Fibroblast of lung (primary cell): ENCODE measurements at places on chromosomes 2 and 18. TPM values are rescaled to one million over a fixed set of nuclear protein-coding genes. Genes with fewer than 3 reads are reported as not detected.

Gene KIDINS220
- 91.7 and 110 TPM in 2 replicates for total RNA-seq

DNA sequence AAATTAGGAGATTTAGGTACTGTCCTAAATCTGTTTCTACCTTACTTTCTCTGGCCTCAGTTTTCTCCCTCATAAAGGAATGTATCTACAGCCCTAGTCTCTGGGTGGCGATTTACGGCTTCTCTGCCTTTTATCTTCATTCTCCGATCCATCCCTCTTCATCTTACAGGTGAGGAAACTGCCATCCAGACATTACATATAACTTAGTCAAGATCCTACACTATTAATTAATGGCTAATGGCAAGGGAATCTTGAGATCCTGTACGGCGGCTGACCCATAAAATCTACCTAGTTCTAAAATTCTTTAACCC lies 386 bp upstream of the YIPF4 start:
- no peak for DNase-seq

- no peak for DNase-seq
Observed at GRCh38 chr2:231084565-231084964, 27.9 kb downstream of the PSMD1 start.

Gene KLHL30
- total RNA-seq = 0.26 and 1.2 TPM in 2 replicates

- no peak for DNase-seq
Observed at GRCh38 chr18:2538236-2538635, 33.1 kb downstream of the METTL4 start.

GRCh38 chr2:82239176-82239575 lies 1934.6 kb upstream of the LRRTM1 start:
- DNase-seq = no peak

DNA sequence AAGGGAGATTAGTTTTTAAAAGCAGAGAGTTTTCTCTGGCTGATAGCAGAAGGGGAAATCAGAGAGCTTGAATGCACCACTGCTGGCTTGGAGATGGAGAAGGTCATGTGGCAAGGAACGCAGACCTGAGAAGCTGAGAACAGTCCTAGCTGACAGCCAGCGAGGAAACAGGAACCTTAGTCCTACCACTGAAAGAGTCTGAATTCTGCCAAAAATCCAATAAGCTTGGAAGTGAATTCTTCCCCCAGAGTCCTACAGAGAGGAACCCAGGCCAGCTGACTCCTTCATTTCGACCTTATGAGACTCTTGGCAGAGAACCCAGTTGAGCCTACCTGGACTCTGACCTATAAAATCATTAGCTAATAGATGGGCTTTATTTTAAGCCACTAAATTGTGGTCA lies 371.9 kb upstream of the TNP1 start:
- no peak for DNase-seq

DNA sequence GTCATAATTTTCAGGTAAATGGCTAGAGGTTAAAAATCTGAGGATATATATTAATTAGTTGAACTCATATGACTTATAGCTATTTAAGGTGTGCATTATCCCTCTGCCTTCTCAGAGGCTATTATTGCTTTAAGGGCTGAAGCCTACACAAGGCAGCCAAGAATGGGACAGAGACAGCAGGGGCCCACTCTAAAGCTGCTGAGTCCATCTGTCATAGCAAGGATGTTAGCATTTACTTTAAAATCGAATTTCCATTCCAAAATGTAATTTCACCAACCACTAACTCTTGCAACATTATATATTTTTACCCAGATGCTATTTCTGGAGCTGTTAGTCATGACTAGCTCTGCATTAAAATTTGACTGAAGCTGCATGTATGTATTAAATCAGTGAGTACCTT lies 236.3 kb upstream of the FSIP2 start:
- DNase-seq = no peak

Gene FBXO48
- 0.26 and 0.33 TPM in 2 replicates for total RNA-seq

Gene CD302
- 9.4 and 15.9 TPM in 2 replicates for total RNA-seq

Gene BOD1L2
- total RNA-seq = not detected in 2 replicates
